D721Med (cell line): ENCODE measurements at places on chromosomes 3 and 15.

DNA sequence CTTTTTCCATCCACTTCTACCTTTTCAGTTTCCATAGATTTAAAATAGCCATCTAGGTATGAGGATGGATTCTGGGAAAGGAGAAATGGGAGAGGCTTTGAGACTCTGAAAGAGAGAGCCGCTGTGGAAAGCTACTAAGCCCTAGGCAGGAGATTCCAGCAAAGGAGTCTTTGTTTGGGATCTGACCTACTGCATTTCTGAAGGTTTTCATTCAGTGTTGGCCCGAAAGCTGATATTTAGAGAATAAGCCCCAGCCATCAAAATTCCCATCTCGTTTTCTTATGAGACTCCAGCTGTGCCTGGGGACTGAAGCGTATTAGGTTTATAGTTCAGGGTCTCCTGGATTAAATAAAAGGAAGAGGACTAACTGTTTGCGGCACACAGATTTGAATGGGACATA is 19.5 kb downstream of the LIPH start:
- DNase-seq = no peak

DNA sequence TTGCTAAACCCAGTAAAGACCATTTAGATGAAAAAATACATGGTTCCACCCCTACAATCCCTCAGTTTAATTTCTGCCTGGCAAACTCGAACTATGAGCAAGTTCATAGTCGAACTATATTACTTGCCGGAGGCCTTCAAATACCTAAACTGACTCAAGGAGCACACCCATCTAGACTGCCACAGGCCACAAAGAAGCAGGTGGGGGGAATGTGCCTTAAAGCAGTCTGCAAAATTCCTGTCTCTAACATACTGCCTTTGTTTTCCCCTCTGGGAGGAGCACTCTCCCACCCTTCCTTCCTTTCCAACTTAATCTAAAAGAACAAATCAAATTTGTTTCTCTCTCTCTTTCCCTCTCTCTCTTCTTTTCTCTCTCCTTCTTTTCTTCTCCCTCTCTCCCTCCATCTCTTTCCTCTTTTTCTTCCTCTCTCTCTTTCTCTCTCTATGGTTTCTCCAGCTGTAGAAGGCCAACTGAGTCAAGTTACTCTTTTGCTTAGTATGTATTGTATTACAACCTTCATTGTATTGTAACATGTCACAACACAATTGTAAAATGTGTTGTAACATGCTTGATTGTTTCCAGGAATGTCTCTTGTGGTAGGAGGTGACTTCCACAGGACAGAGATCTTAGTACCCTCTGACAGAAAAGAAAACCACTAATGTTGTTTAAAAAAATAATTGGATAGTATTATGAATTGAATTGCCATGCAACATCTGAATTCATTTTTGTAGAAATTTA is 496.3 kb downstream of the ROBO2 start:
- DNase-seq = no peak

DNA sequence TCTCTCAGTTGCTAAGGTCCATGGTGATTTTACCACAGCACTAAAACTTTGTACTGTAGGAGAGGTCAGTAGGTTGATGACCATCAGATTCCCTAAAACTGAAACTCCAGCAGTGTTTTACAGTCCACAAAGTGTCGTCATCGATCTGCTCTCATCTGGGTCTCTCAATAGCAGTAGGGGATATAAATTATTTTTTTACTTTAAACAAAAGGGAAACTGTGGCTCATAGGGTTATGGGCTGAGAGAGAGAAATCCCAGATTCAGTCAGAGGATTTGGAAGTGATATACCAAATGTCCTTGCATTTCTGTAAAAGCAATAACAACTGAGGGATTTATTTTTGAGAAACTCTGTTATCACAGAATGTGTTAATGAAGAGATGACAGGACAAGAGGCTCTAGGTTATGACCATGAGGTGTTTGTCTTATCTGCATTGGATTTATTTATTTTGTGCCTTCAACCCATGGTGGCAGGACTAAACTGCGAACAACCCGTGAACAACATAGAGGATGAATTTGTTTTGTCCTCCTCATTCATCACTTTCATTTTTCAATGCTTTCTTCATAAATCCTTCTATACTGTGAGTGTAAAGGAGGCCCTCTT is 869.7 kb downstream of the OTOL1 start:
- no peak for DNase-seq

DNA sequence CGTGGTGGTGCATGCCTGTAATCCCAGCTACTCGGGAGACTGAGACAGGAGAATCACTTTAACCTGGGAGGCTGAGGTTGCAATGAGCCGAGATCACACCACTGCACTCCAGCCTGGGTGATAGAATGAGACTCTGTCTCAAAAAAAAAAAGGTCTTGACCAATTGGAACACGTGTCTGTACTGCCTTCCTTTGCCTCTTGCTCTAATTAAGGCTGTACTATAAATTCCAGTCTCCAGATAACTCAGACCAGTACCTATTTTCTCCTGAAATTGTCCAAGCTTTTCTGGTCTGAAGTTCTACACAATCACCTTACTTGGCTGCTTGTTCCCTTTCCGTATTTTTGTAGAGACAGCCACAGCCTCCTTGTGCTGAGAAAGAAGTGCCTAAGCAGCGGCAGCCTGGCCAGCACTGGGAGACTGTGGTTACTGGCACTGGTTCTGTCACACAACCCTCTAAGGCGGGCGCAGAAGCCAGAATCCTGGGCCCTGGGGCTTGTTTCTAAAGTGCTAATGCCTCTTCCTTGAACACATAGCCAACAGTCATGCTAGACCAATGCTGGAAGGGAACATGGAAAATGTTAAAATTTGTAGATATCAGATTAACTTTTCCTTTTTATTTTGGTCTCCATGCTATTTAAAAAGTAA is 6.2 kb upstream of the CEP70 start:
- no peak for DNase-seq

- DNase-seq = no peak
These were observed 639 bp upstream of the POLR2M start for GRCh38 chr15:57705746-57706404.

GRCh38 chr3:64268926-64269325 is 43.7 kb upstream of the PRICKLE2 start:
- no peak for DNase-seq

GRCh38 chr3:185583925-185584324 is 2.2 kb upstream of the SENP2 start:
- DNase-seq = no peak

DNA sequence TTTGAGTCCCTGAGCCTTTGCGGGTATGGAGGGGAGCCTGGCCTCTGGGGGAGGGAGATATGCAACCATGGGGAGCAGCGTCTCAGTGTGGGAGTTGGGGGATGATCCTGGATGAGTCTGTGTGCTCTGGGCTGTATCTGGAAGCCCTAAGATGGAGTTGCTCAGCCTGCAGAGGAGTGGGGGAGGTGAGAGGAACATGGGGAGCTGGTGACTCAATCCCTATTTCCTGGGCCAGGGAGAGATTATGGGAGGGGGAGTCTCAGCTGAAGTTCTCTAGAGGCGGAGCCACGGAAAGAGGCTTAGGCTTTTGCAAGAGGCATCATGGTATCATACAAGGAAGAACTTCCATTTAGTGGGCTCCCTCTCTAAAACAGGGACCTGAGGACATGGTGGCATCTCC is 59.5 kb upstream of the TMEM115 start:
- no peak for DNase-seq

GRCh38 chr3:78887029-78887428 is 880.8 kb downstream of the ROBO1 start:
- DNase-seq = no peak

DNA sequence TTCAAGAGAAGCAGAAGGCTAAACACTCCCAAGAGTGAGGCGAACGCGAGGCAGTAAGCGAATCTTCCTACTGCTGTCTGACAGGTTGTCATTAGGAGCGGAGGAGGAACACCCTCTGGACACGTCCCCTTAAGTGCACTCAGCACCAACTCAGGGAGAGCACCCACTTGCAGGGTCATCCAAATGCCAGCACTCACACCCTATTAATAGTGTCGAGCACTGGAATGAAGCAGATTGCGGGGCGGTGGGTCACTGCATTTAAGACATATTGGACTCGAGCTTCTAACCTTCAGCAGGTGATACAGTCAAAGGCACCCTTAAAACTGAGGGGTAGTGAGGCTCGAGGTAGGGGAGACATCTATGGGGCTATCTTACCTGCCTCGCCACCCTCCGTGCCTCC is 28.7 kb downstream of the SH3BP5 start:
- no peak for DNase-seq

- no peak for DNase-seq
These were observed 109.1 kb downstream of the OPA1 start for GRCh38 chr3:193701953-193702635.

- no peak for DNase-seq
These were observed 838.5 kb downstream of the TUSC7 start for GRCh38 chr3:117547956-117548550.

DNA sequence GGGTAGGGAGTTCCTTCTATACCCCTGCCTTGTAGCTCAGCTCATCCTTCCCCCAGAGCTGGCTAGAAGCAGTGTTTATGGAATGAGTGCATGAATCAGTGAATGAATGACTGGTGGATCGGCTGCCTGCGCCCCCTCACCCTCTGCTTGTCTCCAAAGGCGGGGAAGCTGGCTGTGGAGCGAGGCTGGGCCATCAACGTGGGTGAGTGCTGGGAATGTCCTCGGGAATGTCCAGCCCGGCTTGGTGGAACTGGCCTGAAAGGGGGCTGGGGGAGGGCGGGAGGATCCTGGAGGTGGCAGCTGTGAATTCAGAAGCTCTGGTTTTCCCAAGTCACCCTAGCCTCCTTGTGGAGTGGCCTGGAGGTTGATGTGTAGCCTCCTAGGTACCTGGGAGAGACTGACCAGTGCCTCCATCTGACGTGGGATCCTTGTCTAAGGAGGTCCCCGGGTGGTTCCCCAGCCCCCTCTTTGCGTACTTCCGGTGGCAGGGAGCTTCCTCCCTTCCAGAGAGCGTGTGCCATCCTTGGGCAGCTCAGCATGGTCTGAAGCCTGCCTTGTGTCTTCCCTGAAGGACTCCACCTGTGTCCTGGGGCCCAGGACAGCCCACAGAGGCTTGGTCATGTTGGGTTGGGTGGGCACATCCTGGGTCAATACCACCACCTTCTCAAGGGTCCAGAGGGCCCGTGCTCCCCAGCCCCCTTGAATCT is 18.4 kb downstream of the HDAC11 start:
- DNase-seq = no peak

DNA sequence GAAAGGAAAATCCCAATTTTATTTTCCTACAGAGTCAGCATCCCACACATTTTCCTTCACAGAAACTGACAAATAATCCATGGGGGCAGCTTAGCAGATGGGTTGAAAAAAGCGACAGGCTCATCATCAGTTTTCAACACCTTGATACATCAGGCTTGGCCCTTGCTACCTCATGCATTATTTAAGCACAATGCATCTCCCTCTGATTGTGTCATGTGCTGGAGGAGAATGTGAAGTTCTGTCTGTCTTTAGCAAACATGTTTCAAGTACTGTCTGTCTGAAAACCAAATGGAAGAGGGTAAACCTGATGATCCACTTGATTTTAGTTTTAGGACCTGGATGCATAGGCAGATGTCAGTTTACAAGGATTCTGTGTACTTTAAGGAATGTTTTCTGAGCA is 128.6 kb upstream of the ADAMTS9 start:
- no peak for DNase-seq

- no peak for DNase-seq
These were observed 318.7 kb upstream of the STT3B start for GRCh38 chr3:31213869-31214486.

DNA sequence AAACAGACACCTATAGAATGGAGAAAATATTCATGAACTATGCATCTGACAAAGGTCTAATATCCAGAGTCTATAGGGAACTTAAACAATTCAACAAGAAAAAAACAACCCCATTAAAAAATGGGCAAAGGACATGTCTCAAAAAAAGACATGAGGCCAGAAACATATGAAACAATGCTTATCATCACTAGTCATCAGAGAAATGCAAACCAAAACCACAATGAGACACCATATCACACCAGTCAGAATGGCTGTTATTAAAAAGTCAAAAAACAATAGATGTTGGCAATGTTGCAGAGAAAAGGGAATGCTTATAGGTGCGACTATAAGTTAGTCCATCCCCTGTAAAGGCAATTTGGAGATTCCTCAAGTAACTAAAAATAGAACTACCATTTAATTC is 11.4 kb upstream of the HDGFL3 start:
- no peak for DNase-seq

DNA sequence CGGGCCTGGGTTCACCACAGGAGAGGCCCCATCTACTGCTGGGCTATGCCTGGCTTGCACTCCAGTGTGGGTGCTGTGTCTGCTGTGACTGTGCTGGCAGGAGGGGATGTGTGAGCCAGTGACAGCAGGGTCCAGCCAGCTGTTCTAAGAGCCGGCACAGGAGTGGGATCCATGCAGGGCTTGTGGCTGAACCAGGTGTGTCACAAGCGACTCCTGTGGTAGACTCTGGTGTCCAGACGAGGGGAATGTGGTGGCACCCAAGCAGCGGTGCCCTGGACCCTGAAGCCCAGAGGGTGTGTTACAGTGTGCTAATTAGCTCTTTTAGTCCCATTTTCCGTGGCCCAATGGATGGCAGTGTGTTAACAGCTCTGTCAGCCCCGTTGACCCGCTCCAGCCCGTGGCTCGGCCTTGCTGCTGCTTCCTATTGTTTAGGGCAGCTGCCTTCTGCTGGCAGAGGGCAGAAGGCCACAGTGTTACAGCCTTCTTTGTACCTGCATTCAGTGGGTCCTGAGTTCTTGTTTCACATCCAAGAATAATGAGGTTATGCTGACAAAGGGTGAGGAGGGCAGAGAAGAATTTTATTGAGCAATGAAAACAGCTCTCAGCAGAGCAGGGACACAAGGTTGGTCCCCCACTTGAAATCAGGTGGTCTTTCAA is 78.5 kb upstream of the RNU6-1 start:
- DNase-seq = no peak

DNA sequence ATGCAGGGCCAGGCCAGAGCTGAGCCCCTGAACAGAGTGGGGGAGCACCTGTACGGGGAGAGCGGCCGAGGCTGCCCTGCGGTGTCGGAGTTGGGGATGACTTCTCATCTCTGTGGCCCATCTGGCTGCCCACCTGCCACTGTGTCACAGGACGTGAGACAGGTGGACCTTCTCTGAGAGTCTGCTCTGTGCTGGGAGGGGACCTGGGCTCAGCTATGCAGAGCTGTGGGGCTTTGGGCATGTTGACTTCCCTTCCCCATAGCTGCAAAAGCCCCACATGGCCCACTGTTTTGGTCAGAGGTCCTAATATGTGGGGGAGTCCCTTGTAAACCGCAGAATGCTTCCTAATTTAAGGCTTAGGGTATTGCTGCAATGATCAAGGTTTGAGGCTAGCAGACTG is 68.0 kb upstream of the TRPM1 start:
- no peak for DNase-seq

DNA sequence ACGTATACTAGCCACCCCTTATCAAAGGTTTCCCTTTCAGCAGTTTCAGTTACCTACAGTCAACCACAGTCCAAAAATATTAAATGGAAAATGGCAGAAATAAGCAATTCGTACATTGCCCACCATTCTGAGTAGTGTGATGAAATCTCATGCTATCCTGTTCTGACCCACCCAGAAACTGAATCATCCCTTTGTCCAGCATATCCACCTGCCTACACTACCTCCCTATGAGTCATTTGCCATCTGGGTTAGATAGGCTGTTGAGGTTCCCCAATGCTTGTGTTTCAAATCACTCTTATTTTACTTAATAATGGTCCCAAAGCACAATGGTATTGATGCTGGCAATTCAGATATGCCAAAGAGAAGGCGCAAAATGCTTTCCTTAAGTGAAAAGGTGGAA is 15.3 kb upstream of the PHC3 start:
- DNase-seq = no peak
